ENCODE measurements at places on chromosomes 16 and 17.
A peak's percentile ranks its signal among the peaks of the same experiment; 100 is the strongest.

DNA sequence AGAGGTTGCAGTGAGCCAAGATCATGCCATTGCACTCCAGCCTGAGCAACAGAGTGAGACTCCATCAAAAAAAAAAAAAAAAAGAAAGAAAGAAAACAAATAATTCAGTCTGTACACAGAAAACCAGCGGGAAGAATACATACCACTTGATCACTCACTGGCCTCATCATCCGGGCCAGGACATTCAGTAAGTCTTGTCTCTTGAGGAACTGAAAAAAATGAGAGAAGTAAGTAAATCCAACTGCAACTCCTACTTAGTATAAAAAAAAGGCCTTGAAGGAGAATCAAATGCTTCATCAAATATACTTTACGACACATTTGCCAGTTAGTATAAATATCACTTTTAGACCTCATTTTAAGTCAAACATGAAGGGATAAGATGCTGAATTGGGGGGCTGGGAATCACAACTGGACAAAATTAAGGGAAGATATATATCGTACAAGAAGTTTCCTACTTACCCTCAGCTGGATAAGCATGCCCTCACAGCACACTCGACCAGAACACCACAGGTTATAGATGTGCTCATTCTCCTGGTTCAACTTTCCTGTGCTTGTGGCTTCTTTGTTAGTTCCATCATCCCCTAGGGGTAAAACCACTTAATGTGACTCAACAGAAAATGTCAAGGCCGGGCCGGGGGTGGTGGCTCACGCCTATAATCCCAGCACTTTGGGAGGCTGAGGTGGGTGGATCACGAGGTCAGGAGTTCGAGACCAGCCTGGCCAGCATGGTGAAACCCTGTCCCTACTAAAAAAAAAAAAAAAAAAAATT is 12.4 kb downstream of the CCDC47 start:
- no peak for DNase-seq

GRCh38 chr17:19876529-19877161 is 8.9 kb upstream of the ULK2 start:
- no peak for DNase-seq

- DNase-seq, result no peak
These were observed 575.7 kb upstream of the CDH11 start for GRCh38 chr16:65697521-65697920.

- peak; percentile 62 for DNase-seq
These were observed 24.9 kb downstream of the ACTG1 start for GRCh38 chr17:81487487-81488275.

DNA sequence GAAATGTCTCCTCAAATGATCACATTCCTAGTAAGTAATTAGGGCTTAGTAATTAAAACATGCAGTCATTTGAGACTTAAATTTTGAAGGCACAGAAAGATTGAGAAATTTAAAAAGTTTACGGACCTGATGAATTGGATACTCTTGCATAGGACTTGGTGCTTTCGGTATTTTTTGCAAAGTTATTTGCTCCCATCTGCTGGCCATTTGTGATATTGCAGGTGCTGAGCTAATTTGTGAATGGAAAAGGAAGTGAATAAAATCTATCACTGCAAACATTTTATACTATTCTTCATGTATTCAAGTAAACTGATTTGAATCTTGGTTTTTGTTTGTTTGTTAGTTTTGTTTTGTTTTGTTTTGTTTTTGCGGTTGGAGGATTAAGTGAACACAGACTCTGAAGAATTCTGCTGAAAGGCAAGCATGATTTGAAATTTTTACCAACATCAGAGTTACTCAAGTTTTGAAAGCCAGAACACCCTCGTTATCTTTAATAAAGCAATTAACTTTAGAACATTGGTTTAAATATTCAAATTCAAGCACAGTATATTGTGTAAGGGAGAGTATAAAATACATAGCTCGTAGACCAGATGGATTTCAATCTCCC is 689.5 kb upstream of the RBFOX1 start:
- no peak for DNase-seq

DNA sequence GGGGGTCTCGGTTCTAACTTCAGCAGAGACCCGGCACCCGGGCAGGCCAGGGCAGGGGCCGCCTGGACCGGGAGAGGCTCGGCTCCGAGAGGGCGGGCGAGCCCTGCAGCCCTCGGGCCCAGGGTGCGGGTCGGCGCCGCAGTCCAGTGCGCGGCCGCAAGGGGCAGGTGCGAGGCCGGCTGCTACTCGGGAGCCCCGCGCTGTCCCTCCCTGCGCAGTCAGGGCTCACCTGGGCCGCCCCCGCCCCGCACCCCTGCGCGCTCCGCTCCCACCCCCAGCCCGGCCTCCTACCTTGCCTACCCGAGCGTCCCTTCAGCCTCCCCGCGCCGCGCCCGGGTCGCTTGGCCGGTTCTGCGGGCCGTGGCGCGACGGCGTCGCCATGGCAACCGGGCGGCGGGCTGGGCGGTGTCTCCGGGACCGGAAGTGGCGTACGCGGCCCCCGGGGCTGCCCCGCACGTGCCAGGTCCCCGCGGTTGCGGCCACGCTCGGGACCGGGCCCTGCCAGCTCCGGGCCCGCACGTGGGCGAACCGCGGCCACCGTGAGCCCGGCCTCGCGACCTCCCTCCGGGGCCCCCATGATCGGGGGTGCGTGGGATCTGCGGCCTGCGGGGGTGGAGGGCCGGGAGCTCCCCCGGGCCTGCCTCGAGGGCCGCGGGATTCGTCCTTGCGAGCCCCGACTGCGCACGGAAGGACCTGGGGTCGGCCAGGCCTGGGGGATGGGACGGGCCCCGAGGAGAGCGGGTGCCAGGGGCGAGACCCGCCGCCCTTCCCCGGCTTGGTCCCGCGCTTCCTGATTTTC is at the start of gene CYB561:
TSS of gene CYB561 (minus strand) at position 353 of the 799 bp plus-strand sequence. CDS start 8,759 bp downstream, outside the sequence.
- DNase-seq, result no peak
